SK-MEL-5 (cell line): ENCODE measurements at places on chromosomes 4 and X. TPM values are rescaled to one million over a fixed set of nuclear protein-coding genes. Genes with fewer than 3 reads are reported as not detected.
A peak's percentile ranks its signal among the peaks of the same experiment; 100 is the strongest.

DNA sequence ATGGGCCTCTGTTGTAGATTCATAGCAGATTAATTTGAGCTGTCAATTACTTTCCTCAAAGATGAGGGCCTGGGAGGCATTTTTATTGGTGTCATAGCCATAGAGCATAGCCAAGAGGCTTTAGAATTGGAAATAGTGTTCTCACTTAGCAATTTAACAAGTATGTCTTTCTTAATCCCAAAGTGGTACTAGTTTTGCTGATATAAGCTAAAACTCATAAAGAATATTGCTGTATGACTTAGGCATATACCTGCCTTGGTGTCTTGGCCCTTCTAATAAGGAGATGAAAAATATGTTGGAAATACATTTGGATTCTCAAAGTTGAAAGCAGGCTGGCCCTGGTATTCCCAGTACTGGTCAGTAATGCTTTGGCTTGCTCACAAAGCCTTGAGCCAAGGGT is 221.5 kb upstream of the CXCL13 start:
- DNase-seq: no peak

GRCh38 chr4:145153904-145154298 is 26.5 kb downstream of the OTUD4 start:
- DNase-seq: no peak

DNA sequence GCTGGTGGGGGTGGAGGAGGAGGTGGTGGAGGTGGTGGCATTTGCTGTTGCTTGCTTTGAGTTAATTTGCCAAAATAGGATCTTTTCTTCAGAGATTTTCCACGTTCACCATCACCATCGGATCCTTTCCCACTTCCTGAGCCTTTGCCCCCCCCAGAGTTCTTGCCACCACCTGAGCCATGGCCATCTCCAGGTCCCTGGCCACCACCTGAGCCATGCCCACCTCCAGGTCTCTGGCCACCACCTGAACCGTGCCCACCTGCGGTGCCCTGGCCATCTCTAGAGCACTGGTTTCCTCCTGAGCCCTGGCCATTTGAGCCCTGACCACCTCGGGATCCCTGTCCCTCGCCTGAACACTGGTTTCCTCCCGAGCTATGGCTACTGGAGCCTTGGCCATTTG is 1.9 kb downstream of the IRS4 start:
- no peak for DNase-seq

GRCh38 chrX:45632506-45632905 is 431.8 kb upstream of the DIPK2B start:
- peak; percentile 22 for DNase-seq

GRCh38 chr4:89024051-89024675 is 32.8 kb downstream of the FAM13A start:
- peak; percentile 79 for DNase-seq

- no peak for DNase-seq
These were observed 82.1 kb downstream of the JAKMIP1 start for GRCh38 chr4:6118201-6118600.

SPANXN5 gene
- total RNA-seq: not detected in 2 replicates
